ENCODE measurements at places on chromosomes 5 and 9.

DNA sequence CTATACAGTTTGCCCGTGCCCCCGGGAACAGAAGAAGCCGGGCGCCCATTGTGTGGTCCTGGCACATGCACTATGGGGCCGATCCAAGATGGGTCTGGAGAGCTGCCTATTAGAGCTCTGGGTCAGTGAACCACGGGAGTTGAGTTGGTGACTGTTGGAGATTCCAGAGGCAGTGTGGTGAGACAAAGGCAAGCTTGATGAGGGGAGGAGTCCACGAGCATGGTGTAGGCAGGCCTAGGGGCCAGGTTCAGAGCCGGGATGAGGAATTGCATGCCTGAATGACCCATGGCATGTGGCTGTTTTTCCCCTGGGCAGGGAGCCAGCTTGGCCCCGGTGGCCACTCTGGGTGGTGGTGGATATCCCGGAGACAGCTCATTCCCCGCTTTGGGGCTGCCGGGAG is 84.4 kb upstream of the STC2 start:
- peak; percentile 16 for DNase-seq

GRCh38 chr5:132557478-132558172 is 848 bp downstream of the RAD50 start:
- peak; percentile 28 for DNase-seq

- no peak for DNase-seq
Measured at GRCh38 chr5:4661326-4661725, 478.8 kb upstream of the ADAMTS16 start.

DNA sequence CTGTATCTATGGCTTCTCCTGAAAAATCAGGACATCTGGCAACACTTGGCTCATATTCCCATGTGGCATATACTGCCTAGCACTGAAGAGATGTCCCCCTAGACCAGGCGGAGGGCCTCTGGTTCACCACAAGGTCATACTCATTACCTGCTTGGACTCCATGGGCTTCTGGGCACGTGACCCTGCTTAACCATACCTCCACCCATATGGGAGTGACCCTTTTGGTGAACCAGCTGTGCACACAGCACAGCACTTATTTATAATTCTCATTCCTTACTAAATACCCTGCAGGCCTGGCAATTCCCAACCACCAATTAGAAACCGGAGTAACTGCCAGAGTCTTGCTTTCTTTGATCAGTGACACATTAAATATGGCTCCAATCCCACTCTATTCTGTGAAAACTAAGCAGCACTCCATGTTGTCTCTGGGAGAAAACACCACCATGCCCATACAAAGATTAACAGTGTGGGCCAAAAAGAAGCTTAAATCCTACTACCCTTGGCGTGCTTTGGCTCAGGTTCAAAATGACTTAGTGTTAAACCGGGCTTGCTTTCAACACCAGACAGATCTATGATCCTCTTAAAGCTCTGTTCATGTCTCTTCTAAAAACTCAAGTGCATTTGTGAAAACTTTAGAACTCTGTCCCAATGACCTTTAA is 57.7 kb downstream of the MTMR12 start:
- no peak for DNase-seq

DNA sequence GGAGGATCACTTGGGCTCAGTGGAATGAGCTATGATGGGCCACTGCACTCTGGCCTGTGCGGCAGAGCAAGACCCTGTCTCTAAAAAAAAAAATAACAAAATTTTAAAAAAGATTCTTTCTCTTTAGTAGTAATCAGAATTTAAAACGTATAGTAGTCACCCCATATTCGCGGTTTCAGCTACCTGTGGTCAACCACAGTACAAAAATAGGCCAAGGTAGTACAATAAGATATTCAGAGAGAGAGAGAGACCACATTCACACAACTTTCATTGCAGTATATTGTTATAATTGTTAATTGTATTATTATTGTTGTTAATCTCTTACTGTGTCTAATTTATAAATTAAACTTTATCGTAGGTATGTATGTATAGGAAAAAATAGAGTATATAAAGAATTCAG is 18.7 kb downstream of the INIP start:
- DNase-seq = no peak

GRCh38 chr9:89670114-89670513 is 65.3 kb downstream of the GADD45G start:
- DNase-seq = no peak

GRCh38 chr9:84111726-84112125 is 131.1 kb downstream of the RMI1 start:
- no peak for DNase-seq

GRCh38 chr5:169171515-169171914 is 129.4 kb downstream of the SLIT3 start:
- DNase-seq = no peak

GRCh38 chr9:126702151-126703001 is 88.6 kb downstream of the LMX1B start:
- no peak for DNase-seq

GRCh38 chr5:137446151-137446550 is 53.0 kb downstream of the SPOCK1 start:
- no peak for DNase-seq

DNA sequence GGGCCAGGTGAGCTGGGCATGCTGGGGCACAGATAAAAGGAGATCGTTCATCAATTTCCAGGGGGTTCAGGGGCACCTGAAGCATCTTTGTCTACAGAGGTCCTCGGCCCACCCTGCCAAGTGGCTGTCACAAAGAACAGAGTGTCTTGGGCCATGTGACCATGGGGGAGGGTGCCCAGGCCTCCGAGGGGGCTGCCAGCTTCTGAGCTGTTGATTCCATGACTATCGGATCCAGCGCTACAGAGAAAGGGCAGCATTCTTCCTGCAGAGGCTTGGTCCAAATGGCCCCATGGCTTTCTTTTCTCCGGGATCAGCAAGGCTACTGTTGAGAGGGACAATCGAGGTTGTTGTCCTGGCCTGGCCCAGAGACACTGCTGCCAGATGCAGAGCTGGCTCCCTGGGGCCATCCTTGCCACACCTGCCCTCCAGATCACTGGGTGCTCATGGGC is 289.2 kb downstream of the ZSWIM6 start:
- no peak for DNase-seq

GRCh38 chr5:151703227-151703626 is 16.5 kb upstream of the SPARC start:
- DNase-seq = no peak

- no peak for DNase-seq
Measured at GRCh38 chr9:134895908-134896833, 15.6 kb downstream of the FCN2 start.

DNA sequence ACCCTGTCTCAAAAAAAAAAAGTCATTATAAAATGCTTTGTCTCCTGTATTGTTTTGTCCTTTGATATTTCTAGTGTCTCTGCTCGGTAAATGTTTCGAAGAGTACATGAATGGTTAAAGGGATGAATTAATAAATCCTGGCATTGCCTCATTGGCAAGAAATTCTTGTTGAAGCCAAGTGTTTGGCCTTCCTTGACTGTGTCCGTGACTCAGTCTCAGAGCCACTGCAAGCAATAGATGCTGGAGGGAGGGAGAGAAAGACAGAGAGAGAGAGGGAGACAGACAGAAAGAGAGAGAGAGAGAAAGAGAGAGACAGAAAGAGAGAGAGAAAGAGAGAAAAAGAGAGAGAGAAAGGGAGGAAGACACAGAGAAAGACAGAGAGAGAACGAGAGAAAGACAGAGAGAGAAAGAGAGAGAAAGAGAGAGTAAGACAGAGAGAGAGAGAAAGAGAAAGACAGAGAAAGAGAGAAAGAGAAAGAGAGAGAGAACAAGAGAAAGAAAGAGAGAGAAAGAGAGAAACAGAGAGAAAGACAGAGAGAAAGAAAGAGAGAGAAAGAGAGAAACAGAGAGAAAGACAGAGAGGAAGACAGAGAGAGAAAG is 72.5 kb upstream of the RXRA start:
- no peak for DNase-seq

- no peak for DNase-seq
Measured at GRCh38 chr5:37370550-37370863, 399 bp downstream of the NUP155 start.

DNA sequence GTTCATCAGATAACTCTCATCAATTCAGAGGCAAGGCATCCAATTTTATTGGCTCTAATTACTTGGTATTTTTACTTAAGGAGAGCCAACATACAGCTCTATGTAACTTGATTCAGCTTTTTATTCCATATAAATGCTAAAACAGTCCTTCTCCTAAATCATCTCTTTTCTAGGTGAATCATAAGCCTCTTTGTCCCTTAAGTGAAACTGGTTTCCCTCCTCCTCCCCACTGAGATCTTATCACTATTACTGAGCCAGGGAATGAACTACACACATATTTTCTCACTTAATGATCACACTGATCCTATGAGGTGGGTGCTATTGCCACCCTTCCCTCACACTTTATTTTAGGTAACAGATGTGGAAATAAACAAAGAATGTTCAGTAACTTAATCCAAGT is 1143.8 kb downstream of the MAT2B start:
- no peak for DNase-seq

DNA sequence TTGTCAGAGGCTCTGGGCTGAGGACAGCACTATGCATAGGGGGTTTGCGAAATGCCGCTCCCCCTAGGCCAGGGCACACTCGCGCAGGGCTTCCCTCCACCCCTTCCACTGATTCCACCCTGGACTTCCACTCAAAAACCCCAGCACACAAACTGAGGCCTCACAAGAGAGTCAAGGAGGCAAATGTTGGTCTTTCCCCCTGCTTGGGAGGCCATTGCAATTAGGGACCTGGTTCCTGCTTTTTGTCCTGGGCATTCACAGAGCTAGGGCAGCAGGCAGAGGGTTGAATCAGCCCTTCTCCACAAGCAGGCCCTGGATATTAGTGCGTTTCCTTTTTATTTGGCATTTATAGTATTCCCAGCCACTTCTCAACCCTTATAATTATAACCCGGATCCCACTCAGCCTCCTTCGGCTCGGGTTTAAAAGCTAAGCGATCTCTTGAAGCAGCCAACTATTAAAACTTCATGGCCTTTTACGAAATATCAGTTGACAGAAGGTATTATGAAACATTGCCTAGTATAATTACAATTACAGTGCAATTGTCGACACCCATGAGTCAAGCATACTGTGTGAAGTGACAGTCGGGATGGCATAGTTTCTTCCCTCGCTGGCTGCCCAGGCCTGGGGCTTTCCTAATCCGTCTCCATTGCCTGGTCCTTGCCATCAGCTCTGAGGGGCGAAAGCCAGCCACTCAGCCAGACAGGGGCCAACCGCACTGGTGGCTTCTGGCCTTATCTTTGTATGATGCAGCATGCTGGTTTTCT is 285.5 kb upstream of the MAP3K1 start:
- DNase-seq = no peak

DNA sequence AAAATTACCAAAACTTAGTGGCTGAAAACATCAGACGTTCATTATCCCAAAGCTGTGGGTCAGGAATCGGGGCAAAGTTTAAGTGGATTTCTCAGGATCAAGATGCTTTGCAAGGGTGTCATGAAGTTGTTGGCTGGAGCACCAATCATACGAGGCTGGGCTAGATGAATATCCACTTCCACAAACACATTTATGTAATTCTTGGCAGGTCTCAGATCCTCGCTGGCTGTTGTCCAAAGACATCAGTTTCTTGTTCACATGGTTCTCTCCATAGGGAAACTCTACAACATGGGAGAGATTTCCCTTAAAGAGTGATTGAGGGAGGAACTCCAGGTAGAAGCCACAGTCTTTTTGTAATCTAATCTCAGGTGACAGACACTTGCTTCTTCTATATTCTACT is 20.2 kb upstream of the CCDC192 start:
- DNase-seq = no peak

DNA sequence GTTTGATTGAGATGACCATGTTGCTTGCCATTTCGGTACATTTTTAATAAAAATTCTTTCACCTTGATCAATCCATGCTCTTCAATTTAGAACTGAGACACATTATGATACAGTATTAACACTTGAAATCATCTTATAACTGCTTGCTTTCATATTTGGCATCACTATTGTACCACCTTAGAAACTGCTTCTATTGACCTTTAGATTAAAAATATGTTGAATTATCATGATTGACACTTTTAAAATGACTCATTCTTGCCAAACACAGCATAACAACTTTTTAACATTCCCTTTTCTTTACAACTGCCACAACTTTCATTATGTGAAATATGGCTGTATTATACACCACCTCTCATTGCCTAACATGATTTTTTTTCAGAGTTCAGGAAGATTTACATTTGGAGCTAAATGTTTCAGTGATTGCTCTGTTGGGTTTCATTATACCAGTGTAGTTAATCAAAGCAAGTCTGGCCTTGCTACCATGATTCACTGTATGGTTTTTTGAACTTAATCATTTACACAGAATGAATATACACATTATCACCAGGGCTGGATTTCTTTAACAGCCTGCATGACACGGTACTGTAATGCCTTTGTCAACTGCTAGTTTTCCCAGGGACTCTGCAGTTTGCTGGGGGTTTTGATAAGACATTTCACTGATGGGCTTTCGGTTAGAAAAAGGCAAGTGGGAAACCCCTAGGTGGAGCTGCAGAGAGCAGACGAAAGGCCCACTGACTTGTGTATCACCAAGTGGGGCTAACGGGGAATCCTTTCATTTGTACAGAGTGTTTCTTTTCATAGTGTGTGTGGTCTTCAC is 93.6 kb upstream of the TLE4 start:
- DNase-seq = no peak

GRCh38 chr5:34597034-34598027 is 58.8 kb upstream of the RAI14 start:
- DNase-seq = no peak

DNA sequence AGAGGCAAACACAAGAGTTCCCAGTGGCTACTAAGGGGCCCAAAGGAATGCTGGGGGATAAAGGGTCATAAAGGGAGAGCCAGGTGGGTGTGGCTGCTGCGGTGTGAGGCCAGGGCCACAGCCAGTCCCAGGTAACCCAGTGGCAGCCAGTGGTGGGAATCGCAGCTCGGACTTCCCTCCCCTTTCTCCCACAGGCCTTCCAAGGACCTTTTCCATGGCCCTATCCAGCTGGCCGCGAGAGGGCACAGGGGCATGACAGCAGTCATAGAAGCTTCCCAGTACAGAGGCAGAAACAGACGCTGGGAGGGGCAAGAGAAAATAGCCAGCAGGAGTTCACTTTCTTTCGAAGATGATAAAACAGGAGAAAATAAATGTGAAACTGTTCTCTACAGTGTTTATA is 257.6 kb downstream of the SEMA5A start:
- DNase-seq = no peak

DNA sequence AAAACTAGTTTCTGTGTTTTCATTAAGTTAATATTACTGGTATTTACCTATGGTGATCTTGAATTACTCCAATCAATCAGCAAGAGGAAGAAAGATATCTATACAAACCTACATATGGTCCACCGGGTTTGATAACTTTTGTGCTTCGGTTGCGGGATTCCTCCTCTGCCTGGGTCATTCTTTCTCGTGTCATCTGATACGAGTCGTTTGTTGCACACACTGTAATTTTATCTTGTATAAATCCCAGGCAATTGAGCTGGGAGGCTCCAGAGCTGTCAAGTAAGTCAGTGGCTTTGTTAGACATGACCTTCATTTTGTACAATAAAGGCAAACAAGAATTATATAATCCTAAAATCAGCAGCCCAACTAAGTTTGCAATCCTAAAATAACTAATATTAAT is 48.0 kb downstream of the ELL2 start:
- DNase-seq = no peak

All from cerebellum (tissue), 4 donors.